ENCODE measurements at places on chromosomes 2 and 18. TPM values are rescaled to one million over a fixed set of nuclear protein-coding genes. Genes with fewer than 3 reads are reported as not detected.

RFTN2 gene
- 0.49 TPM for total RNA-seq

SERPINB4 gene
- total RNA-seq: not detected

BBS5 gene
- total RNA-seq: 2.4 TPM

CD8A gene
- 1.6 TPM for total RNA-seq
